ENCODE measurements at places on chromosomes 3 and 15. TPM values are rescaled to one million over a fixed set of nuclear protein-coding genes. Genes with fewer than 3 reads are reported as not detected.

The PXK gene
- total RNA-seq = 56.8 TPM

The GALK2 gene
- total RNA-seq = 62.4 TPM

The PPP1R14D gene
- not detected for total RNA-seq

The ATP13A5 gene
- not detected for total RNA-seq

The IL12A gene
- total RNA-seq = 72.5 TPM

The NOX5 gene
- total RNA-seq = 0.33 TPM

The LDHAL6B gene
- not detected for total RNA-seq

The SCAMP5 gene
- total RNA-seq = 0.50 TPM

The SH3GL3 gene
- under 0.01 TPM for total RNA-seq

The TMEM45A gene
- 26.4 TPM for total RNA-seq

The CX3CR1 gene
- total RNA-seq = under 0.01 TPM

The PIGB gene
- total RNA-seq = 9.0 TPM
